CD4-positive, alpha-beta T cell treated with Interleukin-17A for 1 hour (primary cell): ENCODE measurements at places on chromosomes 16 and 17.

- no peak for DNase-seq
These were observed 1.4 kb downstream of the VKORC1 start for GRCh38 chr16:31093132-31093703.

- peak; percentile 35 for DNase-seq
These were observed 11.8 kb downstream of the SYT17 start for GRCh38 chr16:19179546-19180490.

DNA sequence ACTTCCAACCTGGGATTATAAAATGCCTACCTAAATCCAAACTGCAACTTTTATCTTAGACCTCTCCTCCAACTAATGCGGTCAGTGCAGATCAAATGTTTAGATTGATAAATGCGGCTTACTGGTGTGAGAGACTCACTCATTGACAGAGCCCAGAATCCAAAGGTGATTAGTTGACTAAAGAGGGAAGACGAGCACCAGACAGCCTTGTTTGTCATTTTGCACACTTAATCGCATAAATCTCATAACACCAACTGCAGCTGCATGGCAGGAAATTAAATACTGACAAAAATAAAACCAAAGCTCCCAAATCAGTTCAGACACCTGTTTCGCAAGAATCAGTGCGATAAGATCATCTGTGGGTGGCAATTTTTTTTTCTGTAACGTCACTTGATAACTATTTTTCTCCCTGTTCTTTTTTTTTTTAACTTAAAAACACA lies 35.9 kb downstream of the NACA2 start:
- DNase-seq = no peak

GRCh38 chr17:30915833-30916611 lies 5.7 kb upstream of the ADAP2 start:
- no peak for DNase-seq

DNA sequence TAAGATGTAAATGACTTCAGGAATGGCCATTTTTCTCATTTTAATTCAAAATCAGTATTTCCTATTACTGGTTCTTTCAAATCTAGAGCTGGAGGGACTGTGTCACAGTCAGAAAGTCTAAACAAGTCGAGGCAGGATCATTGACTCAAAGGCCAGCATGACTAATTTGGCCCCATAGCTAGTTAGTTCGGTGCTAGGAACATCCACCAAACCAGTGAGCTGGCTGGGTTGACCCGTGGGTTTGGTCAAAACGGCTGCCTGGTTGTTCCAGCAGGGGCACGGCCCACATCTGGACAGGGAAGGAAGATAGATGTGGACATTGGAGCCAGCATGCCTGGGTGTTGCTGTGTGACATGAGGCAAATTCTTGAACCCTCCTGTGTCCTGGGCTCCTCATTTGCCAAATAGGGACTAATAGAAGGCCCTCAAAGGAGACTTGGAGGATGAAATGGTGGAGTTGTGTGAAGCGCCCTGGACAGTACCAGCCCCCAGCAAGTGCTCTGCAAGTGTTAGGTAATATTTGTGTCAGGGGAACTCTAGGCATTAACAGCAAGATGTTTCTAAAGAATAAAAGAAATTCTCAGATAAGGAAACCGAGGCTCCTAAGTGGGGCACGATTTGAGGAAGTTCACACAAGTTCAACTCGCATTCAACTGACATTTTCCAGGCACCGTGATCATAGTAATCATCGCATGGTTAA lies 46.2 kb downstream of the MEOX1 start:
- no peak for DNase-seq

- DNase-seq = no peak
These were observed 279.6 kb downstream of the HS3ST3B1 start for GRCh38 chr17:14580499-14580898.

DNA sequence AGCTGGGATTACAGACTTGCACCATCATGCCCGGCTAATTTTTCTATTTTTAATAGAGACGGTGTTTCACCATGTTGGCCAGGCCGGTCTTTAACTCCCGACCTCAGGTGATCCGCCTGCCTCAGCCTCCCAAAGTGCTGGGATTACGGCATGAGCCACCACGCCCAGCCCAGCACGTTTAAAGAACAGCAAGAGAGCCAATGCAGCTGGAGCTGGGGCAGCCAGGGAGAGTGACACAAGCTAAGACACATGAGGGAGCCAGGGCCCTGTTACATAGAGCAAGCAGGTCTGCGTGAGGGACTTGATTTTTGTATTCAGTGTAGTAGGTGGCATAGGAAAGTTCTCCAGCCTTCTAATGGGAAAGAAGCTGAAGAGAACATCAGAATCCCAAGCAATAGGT lies 21.7 kb upstream of the GOSR2 start:
- DNase-seq = no peak

GRCh38 chr16:15445450-15445849 lies 11.1 kb downstream of the BMERB1 start:
- DNase-seq = no peak

DNA sequence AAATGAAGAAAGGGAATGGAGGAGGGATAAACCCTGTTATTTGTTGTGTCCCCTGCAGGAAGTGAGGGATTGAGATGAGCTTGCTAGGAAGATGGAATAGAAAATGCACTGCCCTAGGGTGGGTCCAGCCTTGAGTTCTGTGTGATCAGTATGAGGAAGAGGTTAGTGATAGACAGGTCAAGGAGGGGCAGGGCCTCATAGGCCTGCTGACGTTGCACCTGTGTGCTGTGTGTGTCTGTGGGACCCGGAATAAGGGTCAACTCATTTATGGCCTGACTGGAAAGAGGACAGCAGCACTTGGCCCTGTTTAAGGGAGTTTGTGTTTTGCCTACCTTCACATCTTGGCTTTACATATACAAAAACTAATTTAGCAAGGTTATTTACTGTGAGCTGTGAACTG lies 26.3 kb downstream of the DEF8 start:
- no peak for DNase-seq

- DNase-seq = no peak
These were observed 117.8 kb downstream of the SLC39A11 start for GRCh38 chr17:72974605-72975232.

- DNase-seq = no peak
These were observed 18.9 kb downstream of the TMC5 start for GRCh38 chr16:19436540-19436939.

DNA sequence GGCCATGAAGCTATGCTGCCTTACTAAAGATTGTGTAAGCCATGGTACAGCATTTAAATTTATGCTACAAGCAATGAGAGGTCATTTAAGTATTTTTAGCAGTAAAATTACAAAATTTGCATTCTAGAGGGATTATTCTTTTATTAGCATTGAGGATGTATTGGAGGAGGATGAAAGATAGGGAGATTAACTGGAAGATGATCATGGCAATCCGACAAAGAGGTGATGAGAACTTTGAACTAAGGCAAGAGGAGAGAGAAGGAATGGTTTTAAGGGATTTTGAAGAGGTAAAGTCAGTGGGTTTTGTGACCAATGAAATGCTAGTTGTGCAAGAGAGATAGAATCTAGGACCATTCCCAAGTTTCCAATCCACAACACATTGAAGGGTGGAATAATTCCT lies 129.9 kb downstream of the SNX11 start:
- DNase-seq = no peak

- no peak for DNase-seq
These were observed 33.7 kb downstream of the TANC2 start for GRCh38 chr17:62999736-63000135.

GRCh38 chr17:74810699-74811485 lies 34.7 kb upstream of the NAT9 start:
- no peak for DNase-seq

DNA sequence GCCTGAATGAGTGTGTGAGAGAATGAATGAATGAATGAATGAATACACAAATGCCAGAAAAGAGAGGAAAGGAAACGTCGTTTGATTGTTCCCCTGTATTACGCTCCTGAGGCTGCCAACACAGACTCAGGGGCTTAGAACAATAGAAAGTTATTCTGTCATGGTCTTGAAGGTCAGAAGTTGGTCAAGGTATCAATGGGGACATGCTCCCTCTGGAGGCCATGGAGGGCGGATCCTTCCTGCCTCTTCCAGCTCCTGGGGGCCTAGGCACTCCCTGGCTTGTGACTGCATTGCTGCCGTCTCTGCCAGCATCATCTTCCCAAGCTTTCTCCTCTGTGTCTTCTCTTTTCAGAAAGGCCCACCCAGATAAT lies 1.5 kb upstream of the SLC38A8 start:
- DNase-seq = no peak
